Stimulated activated CD4-positive, alpha-beta T cell treated with anti-CD3 and anti-CD28 coated beads, Interleukin-1b, Interleukin-23, amount 100 ng/mL, for 1 hour (primary cell): ENCODE measurements at places on chromosomes 3 and 15.

- no peak for DNase-seq
Measured at GRCh38 chr3:16460886-16461285, 52.6 kb downstream of the RFTN1 start.

- no peak for DNase-seq
Measured at GRCh38 chr3:58387650-58388546, 45.7 kb downstream of the PDHB start.

DNA sequence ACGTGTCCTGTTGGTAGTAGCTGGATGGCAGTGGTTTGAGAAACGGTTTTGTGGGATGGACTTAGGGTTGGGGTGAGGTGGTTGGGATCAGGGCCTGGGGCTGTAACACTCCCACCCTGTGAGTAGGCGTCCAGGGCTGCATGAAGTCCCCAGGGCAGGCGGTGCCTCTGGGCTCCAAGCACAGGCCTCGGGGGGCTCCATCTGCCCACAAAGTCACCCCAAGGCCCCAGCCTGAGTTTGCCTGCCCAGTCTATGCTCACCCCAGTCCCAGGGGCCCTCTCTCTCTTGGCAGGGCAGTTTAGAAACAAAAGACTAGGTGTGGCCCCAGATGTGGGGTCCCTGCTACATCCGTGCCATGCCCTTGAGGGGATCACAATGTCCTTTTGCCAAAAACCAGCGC, 86.9 kb upstream of the PRR23E start:
- DNase-seq = no peak

DNA sequence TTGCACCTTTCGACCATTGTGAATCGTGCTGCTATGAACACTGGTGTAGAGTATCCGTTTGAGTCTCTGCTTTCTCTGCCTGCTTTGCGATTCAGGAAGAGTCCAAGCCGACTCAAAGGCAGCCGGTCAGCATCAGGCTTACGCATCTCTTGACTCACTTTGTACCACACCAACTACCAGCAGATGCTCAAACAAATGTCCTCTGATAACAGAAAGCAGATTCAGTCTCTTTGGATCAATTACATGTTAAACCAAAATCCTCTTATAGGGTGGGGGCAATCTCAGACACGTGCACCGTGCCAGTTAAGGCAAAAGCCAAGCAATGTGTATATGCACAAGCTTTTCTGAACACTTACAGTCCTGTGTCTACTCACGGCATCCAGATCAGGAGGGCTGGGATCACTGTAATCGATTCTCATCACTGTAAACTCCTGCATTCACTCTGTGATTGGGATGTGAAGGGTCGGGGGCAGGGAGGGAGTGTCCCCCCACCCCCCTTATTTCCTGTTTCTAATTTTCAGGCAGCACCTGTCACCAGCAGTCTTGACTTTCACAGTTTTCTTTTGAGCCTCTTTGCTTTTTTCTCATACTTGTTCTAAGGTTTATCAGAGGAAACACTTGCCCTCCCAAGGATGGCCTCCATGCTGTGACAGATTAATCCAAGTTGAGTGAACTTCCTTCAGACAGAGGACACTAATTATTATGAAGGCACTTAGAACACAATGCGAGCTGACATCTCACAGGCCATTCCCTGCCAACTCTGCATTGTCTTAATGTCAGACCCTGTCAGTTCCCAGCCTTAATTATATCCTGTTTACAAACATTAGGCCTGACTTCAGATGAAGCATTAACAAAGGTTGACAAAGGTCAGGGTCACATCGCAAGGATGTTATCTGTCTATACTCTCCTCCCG, 153.5 kb downstream of the MECOM start:
- DNase-seq = no peak

- no peak for DNase-seq
Measured at GRCh38 chr3:130341388-130341787, 4.1 kb upstream of the COL6A5 start.

- no peak for DNase-seq
Measured at GRCh38 chr3:16510620-16511319, 2.7 kb downstream of the RFTN1 start.

DNA sequence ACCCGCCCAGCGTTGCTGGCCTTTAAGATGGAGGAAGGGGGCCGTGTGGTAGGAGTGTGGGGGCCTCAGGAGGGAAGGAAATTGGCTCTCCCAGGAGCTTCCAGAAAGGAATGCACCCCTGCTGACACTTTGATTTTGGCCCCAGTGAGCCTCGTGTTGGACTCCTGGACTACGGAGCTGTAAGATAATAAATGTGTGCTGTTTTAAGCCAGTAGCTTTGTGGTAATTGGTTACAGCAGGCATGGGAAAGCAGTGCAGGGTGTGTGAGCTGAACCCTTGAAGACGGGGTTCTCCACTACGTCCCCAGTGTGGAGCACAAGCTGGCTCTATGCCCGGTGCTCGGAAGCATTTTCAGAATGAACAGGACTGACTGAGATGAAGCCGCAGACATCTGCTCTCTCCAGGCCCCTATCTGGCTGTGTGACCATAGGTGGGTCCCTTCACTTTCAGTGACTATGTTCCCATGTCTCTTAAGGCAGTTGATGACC, 22.9 kb upstream of the CGNL1 start:
- no peak for DNase-seq

GRCh38 chr3:148089171-148089570, 608.5 kb upstream of the AGTR1 start:
- no peak for DNase-seq

DNA sequence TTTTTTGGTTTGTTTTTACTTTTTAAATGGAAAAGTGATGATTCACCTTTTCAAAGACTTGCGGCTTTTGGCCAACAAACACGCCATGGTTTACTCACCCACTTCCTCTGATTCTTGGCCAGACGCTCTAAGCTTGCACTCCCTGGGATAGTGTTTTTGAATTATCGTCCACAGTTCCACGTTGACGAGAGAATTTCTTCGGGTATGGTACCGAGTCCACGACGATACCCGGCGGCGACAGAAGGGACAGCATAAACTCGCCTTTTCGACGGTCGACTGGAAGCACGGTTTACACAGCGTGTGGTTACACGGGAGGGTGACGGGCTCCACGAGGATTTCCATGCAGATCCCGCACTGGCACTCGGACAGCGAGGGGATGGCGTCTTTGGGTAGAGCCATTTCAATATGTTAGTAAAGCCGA, 783 bp downstream of the RNF168 start:
- DNase-seq = peak; percentile 13

DNA sequence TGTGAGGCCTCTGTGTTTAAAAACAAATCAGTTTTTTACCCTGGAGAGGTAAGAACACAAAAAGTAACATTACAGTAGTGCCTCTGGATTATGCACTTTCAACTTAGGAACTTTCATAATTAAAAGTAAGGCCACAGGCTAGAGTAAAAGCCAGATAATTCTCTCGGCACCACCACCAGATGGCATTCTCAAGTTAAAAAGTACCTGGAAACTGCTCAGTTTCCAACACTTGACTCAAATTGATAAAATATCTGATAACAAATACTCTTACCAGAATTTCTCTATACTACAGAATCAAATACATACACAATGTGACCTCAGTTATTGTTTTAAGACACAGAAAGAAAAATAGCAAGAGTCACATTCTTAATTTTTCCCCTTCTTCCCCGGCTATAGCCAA, 19.9 kb downstream of the SPICE1 start:
- DNase-seq = no peak

DNA sequence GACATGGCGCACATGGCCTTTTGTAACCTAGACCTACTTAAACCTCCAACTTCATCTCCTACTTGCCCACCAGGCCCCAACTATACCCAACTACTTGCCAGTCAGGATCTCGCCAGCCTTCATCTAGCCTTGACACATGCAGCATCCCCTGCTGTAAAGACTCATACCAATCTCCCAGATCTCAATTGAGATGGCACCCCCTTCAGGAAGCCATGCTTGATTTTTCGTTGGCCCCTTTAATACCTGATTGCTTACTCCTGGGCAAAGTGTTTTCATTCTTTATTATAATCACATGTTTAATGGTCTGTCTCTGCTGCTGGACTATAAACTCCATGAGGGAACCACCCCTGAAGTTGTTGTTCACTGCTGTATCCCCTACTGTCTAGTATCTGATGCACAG, 150.8 kb downstream of the SOX2 start:
- no peak for DNase-seq

DNA sequence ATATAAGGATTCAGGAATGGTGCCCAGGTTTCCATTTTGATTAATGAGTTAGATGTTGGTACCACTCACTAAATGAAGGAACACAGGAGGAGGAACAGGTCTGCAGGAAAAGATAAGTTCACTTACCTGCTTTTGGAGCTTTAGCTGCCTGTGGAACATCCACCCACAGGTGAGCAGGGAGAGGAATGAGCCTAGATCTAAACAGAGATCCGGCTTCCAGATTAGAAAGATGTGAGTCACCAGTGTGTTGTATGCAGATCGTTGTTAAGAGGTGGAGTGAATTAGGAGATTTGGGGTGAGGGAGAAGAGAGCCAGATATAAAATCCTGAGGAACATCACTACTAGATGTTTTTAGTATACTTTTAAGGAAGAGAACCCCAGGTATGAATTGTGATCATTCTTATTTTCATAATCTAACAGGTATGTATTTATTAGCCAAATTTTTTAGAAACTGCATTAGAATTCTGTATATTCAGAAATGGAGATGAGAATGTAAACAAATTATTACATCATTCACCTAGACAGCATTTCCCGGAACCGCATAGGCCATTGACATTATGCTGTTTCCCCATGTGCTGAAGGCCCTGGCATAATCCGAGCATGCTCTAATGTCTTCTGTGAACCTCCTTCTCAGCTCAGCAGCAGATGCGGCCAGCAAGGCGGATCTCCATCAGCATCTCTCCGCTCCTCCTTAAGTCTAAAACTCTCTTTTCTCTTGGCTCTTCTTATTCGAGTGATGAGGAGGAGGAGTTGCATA, 118.2 kb downstream of the KLHL25 start:
- DNase-seq = no peak

- DNase-seq = no peak
Measured at GRCh38 chr15:101481917-101482525, 7.5 kb downstream of the PCSK6 start.

DNA sequence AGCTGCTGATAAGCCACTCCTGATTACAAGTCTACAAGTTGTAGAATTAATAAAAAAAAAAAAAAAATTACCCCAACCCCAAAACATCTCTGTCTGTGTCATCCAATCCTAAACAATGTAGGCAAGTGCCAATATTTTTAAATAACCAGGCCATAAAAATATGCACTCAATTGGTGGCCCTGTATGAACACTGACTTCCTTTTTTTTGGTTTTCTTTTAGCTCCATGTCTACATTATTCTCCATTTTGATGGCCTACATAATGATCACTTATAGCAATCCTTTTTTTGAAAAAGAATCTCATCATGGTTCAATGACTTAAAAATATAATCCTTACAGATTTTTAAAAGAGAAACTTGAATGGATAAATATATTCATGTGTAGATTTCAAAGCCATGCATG, 72.1 kb downstream of the FOXP1 start:
- no peak for DNase-seq

DNA sequence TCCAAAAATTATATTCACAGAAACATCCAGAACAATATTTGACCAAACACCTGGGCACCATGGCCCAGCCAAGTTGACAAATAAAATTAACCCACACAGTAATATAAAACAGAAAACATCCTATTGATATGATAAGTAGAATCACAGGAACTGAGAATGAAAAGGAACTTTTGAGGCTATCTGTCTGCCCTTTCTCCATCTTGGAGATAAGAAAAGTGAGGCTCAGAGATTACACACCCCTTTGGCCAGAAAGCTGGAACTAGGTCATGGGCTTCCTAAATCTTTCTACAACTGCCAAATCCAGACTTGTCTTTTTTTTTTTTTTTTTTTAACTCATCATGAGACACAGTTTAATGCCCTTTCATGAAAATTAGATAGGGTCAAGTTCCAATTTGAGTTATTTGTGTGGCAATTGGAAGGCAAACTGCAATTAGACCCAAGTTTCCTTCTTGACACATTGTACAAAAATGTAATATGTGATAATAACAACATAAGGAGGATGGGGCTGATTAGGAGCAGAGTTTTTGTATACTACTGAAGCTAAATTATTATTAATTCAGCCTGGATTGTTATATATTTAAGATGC, 137.2 kb downstream of the RPL22L1 start:
- DNase-seq = no peak

- no peak for DNase-seq
Measured at GRCh38 chr3:186107215-186108105, 1.4 kb downstream of the ETV5 start.

- no peak for DNase-seq
Measured at GRCh38 chr3:14678015-14678503, 3.1 kb downstream of the C3orf20 start.

- no peak for DNase-seq
Measured at GRCh38 chr3:123778991-123779622, 105.0 kb downstream of the MYLK start.

GRCh38 chr3:155308831-155309230, 15.3 kb upstream of the STRIT1 start:
- DNase-seq = no peak

DNA sequence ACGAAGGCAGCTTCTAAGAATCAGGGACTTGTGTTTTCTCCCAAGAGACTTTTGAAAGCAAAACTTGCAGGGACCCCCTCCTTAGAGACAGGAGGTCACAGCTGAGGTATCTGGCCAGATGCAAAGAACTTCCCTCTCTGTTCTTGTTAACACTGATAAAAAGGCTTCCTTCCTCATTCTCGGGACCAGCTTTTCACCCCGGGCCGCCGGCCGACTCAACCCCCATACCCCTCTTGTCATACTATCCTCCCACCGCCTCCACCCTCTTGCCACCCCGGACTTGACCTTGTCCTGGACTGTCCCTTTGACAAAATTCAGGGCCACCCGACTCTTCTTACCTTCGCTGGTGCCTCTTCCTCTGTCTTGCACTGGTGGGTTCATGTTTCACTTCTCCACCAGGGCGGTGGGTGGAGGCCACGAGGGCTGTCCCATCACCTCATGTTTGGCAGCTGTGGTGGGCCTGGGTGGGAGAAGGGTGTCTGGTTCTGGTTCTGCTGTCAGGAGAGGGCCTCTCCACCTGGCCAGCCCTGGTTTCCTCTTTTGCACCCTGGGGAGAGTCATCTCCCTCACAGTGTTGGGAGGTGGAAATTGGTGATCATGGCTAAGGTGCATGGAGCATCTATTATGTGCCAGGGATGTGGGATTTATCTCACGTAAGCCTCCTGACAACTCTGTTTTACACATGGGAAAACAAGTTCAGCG, 32.5 kb downstream of the BHLHE40 start:
- DNase-seq = no peak

DNA sequence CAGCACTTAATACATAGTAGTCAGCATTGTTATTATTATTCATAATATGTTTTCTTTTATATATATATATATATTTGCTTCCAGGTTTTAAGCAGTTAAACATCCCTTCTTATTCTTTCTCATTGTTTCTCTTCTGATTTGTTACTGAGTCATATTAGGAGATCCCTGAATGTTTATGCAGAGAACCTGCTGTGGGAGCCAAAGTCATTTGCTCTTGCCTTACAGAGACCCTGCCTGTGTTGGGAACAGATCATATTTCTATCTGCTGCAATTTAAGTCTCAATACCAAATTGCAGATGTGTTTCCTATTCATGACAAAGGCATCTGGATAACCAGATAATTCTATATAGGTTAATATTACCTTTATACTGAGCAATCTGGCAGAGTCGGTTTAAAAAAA, 323.0 kb upstream of the UMPS start:
- no peak for DNase-seq
